ENCODE measurements at places on chromosomes 6 and 20. TPM values are rescaled to one million over a fixed set of nuclear protein-coding genes. Genes with fewer than 3 reads are reported as not detected.

GRCh38 chr6:75149240-75149639 is 56.6 kb downstream of the COL12A1 start:
- H3K27me3 ChIP-seq = no peaks in the 10 kb centered on the region
- H3K36me3 ChIP-seq = no peaks in the 10 kb centered on the region
- DNase-seq = no peak

DNA sequence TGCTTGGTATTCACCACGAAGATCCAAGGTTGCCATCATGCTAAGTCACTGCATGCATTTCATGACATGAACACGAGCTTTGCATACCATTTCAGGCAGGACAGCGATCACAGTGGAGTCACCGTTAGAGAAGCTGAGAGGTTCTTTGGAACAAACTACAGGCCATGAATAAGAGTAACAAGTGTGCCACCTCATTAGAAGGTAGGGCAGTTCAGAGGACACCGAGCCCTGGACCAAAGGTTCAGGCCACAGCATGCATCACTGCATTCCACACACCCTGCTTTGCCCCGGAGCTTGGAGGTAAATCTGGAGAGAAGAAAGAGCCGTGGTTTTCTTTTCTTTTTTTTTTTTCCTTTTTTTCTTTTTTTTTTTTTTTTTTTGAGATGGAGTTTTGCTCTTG is 66.9 kb upstream of the CDH4 start:
- H3K27me3 ChIP-seq = peaks cover 2% of the 10 kb centered on the region
- no peaks in the 10 kb centered on the region for H3K4me1 ChIP-seq
- no peak for DNase-seq
- no peaks in the 10 kb centered on the region for H3K36me3 ChIP-seq
- H3K27ac ChIP-seq = no peak overlapping the region

GRCh38 chr6:139337830-139338229 is 36.6 kb downstream of the CITED2 start:
- H3K27ac ChIP-seq = no peak overlapping the region
- no peaks in the 10 kb centered on the region for H3K4me1 ChIP-seq
- no peak for DNase-seq
- no peaks in the 10 kb centered on the region for H3K27me3 ChIP-seq
- H3K4me3 ChIP-seq = no peak overlapping the region
- no peaks in the 10 kb centered on the region for H3K36me3 ChIP-seq

GRCh38 chr6:49025273-49026240 is 437.5 kb downstream of the MMUT start:
- no peaks in the 10 kb centered on the region for H3K4me1 ChIP-seq
- H3K27me3 ChIP-seq = no peaks in the 10 kb centered on the region
- no peak overlapping the region for H3K4me3 ChIP-seq

DNA sequence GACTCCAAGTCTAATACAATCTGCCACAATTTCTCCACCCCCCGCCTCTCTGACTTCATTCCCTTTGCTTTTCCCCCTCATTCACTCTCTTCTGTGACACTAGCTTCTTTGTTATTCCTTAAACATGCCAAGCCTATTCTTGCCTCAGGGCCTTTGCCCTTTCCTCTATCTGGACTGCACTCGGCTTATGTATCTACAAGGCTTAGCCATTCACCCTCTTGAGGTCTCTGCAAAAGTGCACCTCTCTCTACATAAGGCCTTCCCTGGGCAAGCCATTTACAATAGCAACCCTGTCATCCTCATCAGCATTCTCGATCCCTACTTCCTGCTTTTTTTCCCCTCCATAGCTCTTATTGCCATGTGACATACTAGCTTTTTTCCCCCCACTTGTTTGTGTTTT is 168.9 kb downstream of the PDSS2 start:
- H3K36me3 ChIP-seq = no peaks in the 10 kb centered on the region
- H3K4me1 ChIP-seq = peaks cover 7% of the 10 kb centered on the region
- H3K4me3 ChIP-seq = no peak overlapping the region

Gene CCR6
- not detected for total RNA-seq

Gene ASIP
- not detected for total RNA-seq

Gene ITPA
- total RNA-seq = 70.2 TPM

- H3K4me1 ChIP-seq = no peaks in the 10 kb centered on the region
- H3K36me3 ChIP-seq = no peaks in the 10 kb centered on the region
- H3K27me3 ChIP-seq = no peaks in the 10 kb centered on the region
- no peak overlapping the region for H3K4me3 ChIP-seq
- no peak overlapping the region for H3K27ac ChIP-seq
These were observed 562.2 kb upstream of the NOX3 start for GRCh38 chr6:156017838-156018237.

- no peak for DNase-seq
- H3K27me3 ChIP-seq = peaks cover 9% of the 10 kb centered on the region
- H3K27ac ChIP-seq = no peak overlapping the region
- H3K4me1 ChIP-seq = no peaks in the 10 kb centered on the region
- H3K36me3 ChIP-seq = peaks cover 2% of the 10 kb centered on the region
These were observed 4.0 kb downstream of the MAP3K5 start for GRCh38 chr6:136788069-136788902.

- H3K27ac ChIP-seq = no peak overlapping the region
- H3K4me1 ChIP-seq = no peaks in the 10 kb centered on the region
- DNase-seq = no peak
- no peak overlapping the region for H3K4me3 ChIP-seq
- no peaks in the 10 kb centered on the region for H3K36me3 ChIP-seq
- no peaks in the 10 kb centered on the region for H3K27me3 ChIP-seq
These were observed 7.0 kb downstream of the BPIFB2 start for GRCh38 chr20:33014336-33015113.

Gene GUCA1A
- total RNA-seq = 16.5 TPM

DNA sequence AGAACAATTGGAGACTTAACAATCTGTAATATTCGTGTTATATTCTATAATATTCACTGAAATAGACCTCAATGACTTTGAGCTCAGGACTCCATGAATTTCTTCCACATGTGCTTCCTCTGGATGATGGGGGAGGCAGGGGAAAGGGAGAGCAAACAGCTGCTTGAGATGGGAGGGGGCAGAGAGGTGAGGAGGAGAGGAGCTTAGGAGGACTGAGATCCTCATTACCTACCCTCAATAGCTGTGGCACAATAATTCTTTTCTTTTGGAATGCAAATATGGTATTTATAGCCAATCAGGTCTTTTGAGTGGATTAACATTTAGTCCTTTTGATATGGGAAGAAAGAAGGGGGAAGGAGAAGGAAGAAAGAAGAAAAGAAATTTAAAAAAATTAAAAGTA is 64.1 kb upstream of the ZNF217 start:
- no peak for DNase-seq
- H3K27me3 ChIP-seq = no peaks in the 10 kb centered on the region
- H3K4me3 ChIP-seq = peak overlapping the region; percentile 9
- H3K4me1 ChIP-seq = peaks cover 2% of the 10 kb centered on the region
- H3K36me3 ChIP-seq = no peaks in the 10 kb centered on the region

DNA sequence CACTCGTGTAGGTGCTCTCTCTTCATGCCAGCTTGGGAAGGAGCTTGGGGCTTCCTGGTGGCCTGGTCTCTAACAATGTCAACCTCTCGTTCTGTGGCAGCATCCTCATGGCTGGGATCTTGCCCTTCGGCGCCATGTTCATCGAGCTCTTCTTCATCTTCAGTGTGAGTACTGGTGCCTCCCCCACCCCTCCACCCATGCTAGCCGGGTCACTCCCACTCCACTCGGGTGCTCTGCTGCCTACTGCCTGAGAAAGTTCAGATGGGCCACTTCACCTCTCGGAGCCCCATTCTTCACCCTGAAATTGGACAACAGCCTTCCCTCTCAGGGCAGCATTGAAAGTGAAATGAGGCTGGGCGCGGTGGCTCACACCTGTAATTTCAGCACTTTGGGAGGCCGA is 48.8 kb downstream of the TM9SF4 start:
- H3K27ac ChIP-seq = no peak overlapping the region
- no peak for DNase-seq
- H3K4me1 ChIP-seq = no peaks in the 10 kb centered on the region
- no peak overlapping the region for H3K4me3 ChIP-seq
- no peaks in the 10 kb centered on the region for H3K27me3 ChIP-seq

- no peaks in the 10 kb centered on the region for H3K27me3 ChIP-seq
- no peaks in the 10 kb centered on the region for H3K36me3 ChIP-seq
- no peaks in the 10 kb centered on the region for H3K4me1 ChIP-seq
- no peak overlapping the region for H3K27ac ChIP-seq
These were observed 50.7 kb upstream of the BHLHE23 start for GRCh38 chr20:63057171-63058117.

GRCh38 chr20:10731190-10731965 is 57.6 kb upstream of the JAG1 start:
- H3K27ac ChIP-seq = no peak overlapping the region
- H3K36me3 ChIP-seq = no peaks in the 10 kb centered on the region

Gene MPC1
- 10.0 TPM for total RNA-seq

DNA sequence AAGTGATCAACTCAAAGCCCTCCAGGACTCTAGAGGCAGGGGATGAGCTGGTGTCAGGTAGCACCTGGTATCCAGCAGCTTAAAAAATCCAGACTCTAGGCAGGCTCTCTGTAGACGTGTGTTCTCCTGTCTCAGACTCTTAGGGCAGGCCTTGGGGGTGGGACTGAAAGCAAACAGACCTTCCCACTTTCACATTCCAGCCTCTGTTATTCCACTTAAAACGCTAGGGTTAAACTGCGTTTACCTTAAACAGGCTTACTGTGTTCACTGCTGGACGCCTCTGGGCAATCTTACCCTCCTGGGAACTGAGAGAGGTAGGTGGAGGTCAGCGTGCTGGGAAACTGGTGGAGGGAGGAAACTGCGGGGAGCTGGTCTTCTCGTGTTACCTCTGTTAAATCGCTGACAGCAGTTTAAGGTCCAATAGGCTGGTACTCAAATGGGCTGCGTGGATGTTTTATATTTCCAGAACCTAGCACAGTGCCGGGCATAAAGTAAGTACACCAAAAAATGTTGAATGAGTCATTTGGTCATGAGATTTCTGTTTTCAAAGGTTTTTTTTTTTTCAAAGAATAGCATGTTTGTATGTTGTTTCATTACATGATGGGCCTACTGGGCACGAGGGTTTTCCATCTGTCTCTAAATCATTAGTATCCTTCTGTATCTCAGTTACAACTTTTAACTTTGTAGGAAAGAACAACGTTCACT is at the start of gene GCNT2:
Gene GCNT2 (plus strand): TSS at position 248 of the 705 bp plus-strand sequence. CDS start 7,561 bp downstream, outside the sequence.
- H3K4me1 ChIP-seq = peaks cover 3% of the 10 kb centered on the region
- peak within 1 kb of the TSS; percentile 50 for H3K27ac ChIP-seq
- no peaks in the 10 kb centered on the region for H3K27me3 ChIP-seq
- peak within 1 kb of the TSS; percentile 69 for H3K4me3 ChIP-seq
- peak; percentile 79 for DNase-seq

DNA sequence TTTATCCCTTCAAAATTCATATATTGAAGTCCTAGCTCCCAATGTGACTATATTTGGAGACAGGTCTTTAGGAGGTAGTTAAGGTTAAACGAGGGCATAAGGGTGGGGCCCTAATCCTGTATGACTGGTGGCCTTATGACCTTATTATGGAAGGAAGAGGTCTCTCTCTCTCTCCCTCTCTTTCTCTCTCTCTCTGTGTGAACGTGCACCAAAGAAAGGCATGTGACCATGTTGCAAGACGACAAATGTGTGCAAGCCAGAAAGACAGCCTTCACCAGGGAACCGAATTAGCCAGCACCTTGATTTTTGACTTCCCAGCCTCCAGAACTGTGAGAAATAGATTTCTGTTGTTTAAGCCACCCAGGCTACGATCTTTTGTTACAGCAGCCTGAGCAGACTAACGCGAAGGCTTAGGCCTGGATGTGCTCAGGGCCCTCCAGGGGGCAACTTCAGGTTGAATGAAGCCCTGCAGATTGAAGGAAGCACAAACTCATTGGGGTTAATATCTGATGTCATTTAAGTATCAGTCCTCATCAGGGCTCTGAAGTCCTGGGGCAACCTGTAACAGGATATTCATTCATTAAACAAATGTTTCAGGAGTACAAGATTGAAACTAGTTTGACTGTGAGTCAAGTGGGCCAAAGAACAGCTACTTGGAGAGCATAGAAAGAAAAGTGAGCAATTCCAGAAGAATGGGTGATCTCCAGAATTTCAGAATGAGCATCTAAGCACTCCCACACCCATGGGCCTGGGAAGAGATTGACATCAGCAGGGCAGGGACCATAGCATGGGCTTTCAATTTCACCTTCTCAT is 157.4 kb upstream of the TNFAIP3 start:
- H3K27me3 ChIP-seq = no peaks in the 10 kb centered on the region
- no peak overlapping the region for H3K27ac ChIP-seq
- no peaks in the 10 kb centered on the region for H3K4me1 ChIP-seq
- no peak overlapping the region for H3K4me3 ChIP-seq
- H3K36me3 ChIP-seq = no peaks in the 10 kb centered on the region

Gene ZC3H12D
- 0.15 TPM for total RNA-seq

Gene FILIP1
- 10.5 TPM for total RNA-seq

Gene SLX4IP
- total RNA-seq = 7.9 TPM

Gene ROS1
- total RNA-seq = not detected

DNA sequence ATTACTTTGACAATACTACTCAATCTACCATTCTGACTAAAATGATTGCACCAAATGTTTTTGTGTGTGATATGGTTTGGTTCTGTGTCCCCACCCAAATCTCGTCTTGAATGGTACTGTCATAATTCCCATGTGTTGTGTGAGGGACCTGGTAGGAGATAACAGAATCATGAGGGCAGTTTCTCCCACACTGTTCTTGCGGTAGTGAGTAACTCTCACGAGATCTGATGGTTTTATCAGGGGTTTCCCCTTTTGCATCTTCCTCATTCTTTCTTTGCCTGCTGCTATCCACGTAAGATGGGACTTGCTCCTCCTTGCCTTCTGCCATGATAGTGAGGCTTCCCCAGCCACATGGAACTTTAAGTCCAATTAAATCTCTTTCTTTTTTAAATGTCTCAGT is 20.8 kb downstream of the SYCP2 start:
- H3K4me1 ChIP-seq = no peaks in the 10 kb centered on the region
- DNase-seq = no peak
- H3K27ac ChIP-seq = no peak overlapping the region
- H3K27me3 ChIP-seq = no peaks in the 10 kb centered on the region
- H3K4me3 ChIP-seq = no peak overlapping the region

DNA sequence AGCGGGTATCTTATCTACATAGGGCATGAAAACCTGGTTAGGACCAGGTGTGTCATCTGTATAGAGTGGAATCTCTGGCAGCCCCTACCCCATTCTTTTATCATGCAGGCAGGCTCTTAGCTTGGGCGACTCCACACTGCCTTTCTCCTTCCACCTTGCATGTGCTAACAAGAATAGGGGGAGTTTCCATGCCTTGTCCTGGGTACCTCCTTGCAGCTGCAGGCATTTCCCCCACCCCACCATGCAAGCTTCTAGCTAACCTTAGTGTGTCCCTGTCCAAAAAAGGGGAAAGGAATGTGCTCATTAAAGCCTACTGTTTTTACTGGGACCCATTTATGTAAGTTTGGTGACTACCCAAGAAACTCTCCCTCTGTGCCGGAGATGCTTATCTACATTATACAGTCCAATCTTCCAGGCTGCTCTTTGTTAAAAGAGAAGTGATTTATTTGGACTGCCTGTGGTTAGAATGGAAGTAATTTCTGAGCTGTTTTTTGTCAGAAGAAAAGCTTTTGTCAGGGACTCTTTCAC is 10.5 kb upstream of the CEP43 start:
- H3K27ac ChIP-seq = no peak overlapping the region
- peaks cover 7% of the 10 kb centered on the region for H3K4me1 ChIP-seq
- no peaks in the 10 kb centered on the region for H3K27me3 ChIP-seq
- no peak overlapping the region for H3K4me3 ChIP-seq
- peak; percentile 45 for DNase-seq

DNA sequence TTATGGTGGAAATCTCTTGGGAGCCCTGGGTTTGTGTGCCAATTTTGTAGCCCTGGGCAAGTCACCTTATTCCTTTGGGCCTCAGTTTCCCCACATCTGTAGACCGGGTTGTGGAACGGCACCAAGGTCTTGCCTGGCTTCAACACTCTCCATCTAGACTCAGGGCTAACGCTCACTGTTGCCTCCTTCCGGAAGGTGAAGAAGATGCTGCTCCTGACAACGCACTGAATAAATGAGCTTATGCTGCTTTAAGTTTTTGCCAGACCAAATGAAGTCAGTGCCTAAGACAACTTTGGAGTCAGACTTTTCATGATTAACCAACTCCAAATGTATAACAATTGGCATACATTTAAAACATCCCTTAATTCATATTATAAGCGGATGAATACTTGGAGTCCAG is 53.1 kb downstream of the PSMG4 start:
- H3K4me3 ChIP-seq = no peak overlapping the region
- H3K27ac ChIP-seq = no peak overlapping the region
- H3K4me1 ChIP-seq = no peaks in the 10 kb centered on the region
